Stimulated activated CD4-positive, alpha-beta T cell treated with anti-CD3 and anti-CD28 coated beads, Interleukin-1b, Interleukin-23, amount 100 ng/mL, for 24 hours (primary cell): ENCODE measurements at places on chromosomes 11 and 22.

- DNase-seq: no peak
Observed at GRCh38 chr11:119679346-119679745, 49.7 kb downstream of the NECTIN1 start.

DNA sequence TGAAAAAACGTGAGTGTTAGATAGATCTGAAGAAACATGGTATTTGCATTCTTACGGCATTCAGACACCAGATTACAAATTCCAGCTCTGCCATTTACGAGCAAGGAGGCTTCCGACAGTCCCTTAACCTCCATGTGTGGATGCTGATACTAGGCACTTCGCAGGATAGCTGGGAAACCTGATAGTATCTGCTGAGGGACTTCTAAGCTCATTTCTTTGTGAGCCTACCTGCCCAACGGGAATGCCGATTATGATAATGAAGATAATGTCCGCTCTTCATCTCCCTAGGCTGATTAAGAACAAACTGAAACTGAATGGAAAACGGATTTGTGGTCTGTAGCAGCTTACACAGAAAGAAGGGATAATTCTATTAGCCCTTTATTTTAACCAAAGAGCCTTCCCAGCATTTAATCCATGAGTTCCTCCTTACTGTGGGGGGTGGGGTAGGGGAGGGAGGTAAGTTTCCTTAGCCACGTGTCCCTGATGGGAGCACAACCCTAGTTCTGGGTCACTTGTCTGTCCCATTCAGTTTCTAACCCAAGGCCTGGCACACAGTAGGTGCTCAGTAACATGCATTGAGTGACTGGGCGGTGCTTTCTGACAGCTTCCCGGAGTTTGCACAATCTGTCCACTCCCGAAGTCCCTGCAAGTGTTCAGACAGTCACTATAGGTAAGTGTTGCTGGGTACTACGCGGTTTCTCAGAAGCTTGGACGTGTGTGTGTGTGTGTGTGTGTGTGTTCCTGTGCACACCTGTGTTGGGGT is 39.2 kb downstream of the CD6 start:
- DNase-seq: no peak

DNA sequence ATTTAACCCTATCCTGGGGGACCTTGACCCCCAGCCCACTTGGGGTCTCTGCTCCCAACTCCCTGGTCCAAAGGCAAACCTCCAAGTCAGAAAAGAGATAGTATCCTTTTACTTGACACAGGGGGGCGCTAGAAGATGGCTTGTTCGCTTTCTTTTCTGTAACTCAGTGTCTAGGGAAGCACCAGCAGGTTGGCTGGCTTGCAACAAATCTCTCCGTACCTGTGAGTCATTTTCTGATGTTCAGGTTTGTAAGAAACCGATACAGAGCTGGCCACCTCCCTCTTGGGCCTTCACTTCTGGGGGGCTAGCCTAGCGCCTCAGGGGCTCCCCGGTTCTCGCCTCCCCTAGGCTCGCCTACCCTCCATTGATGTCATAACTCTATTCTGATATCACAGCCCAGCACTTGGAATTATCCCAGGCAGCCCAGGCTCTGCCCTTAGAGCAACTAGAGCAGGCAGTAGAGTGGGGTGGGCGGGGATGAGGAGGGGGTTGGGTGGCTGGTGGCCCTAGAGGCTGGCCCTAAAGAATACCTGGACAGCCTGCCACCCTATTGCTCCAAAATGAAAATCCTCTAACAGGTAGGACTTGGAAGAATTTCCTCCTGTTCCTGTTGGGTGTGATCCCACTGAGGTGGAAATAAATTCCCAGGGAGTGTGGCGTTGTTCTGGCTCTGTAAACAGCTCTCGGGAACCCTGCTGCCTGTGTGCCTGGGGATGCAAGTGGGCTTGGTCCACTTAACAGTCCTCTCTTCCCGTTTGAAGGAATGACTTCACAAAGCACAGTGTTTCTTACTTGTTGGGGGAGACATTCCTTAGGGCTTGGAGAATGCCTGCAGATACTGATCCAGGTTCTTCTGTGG is 69.4 kb downstream of the OSBP2 start:
- DNase-seq: peak; percentile 27

DNA sequence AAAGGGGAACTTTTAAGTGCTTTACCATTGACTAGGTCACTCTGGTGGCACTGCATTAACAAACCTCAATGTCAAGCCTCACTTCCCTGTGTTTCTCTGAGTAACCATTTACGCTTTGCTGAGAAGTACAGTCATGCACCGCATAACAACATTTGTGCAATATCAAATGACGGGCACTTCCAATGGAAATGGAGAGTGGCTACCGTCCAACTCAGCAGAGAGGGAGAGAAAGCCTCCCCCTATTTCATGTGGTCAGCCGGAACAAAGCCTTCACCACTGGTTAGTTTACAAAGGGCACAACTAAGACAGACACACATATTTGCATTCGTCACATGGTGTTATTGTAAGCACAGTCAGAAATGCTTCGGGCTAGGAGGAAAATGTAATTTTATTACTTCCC is 117.3 kb downstream of the RASSF10 start:
- no peak for DNase-seq

- no peak for DNase-seq
Observed at GRCh38 chr11:70630068-70630467, 231.7 kb downstream of the CTTN start.

- no peak for DNase-seq
Observed at GRCh38 chr11:13880634-13881033, 81.9 kb upstream of the SPON1 start.

DNA sequence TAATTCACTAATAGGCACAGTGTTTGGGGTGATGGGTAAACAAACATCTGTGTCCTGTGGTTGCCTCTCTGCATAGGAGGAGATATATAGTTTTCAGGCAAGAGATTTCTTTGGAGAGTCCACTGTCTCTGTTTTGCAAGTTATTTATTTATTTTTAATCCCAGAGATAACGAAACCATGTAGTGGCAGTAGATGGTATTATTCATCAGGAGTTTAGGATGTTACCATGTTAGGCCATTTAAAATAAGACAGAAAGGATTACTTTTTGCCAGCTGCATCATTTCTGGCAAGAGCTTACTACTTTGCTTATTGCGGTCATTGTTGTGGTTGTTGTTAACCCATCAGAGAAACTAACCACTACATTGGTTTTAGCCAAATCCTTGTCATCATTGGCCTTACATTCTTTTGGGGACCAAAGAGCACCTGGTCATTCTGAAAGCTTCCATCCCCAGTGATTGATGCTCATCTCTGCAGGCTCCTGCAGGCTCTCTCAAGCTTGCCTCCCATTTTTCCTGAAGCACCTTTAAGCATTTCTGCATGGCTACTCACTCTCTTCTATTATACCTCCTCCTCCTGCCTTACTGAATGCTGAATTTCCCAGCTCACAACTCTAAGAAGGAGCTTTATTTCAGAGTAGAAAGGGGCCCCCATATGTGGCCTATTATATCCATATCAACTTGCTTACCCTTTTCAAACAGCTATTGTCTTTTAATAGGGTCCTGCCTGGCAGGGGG is 84.4 kb downstream of the CSTPP1 start:
- DNase-seq: no peak

DNA sequence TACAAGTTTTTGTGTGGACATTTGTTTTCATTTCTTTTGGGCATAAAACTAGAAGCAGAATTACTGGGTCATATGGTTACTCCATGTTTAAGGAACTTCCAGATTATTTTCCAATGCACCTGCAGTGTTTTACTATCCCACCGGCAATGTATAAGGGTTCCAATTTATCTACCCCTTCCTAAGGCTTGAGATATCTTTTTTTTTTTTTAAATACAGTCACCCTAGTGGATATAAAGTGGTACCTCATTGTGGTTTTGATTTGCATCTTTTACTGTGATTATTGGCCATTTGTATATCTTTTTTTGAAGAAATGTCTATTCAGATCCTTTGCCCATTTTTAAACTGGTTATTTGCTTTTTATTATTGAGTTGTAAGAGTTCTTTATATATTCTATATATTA is 34.6 kb upstream of the UCP3 start:
- DNase-seq: no peak

DNA sequence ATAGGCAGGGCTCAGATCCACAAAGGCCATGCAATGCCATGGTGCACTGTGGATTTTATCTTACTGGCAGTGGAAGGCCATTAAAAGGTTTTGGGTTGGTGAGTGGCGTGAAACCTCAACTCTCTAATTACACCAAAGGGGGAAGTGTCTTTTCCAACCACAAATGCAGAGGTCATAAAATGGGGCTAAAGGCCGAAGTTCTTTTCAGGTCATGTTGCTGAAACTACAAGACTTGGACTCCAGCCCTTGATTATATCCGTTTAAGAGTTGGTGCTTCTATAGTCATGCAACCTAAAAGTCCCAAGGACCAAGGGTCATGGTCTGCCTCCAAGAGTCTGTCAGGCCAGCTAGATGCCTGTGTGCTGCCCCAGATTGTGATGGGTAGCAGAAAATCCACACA is 434.3 kb downstream of the RAB38 start:
- no peak for DNase-seq

GRCh38 chr11:72202571-72202970 is 10.6 kb downstream of the FOLR1 start:
- DNase-seq: no peak

DNA sequence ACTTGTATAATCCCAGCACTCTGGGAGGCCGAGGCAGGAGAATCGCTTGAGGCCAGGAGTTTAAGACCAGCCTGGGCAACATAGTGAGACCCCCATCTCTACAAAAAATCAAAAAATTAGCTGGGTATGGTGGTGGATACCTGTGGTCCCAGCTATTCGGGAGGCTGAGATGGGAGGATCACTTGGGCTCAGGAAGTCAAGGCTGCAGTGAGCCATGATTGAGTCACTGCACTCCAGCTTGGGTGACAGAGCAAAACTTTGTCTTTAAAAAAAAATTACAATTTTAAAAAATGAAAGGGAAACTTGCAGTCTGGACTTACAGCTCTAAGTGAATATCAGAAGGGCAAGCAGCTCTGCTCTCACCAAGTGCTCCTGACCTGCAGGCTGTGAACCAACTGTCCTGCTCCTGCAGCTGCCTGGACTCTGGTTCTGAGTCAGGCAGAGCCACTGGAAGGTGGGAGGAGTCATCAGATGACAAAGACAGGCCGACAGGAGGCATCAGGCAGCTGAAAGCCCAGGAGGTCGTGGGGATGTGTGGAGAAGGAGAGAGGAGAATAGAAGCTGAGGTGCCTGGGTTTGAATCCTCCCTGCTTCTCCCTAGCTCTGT is 9.6 kb downstream of the SMTNL1 start:
- DNase-seq: no peak

- no peak for DNase-seq
Observed at GRCh38 chr11:76997512-76997911, 36.7 kb upstream of the B3GNT6 start.

- DNase-seq: no peak
Observed at GRCh38 chr11:117584056-117584830, 212.8 kb downstream of the DSCAML1 start.

DNA sequence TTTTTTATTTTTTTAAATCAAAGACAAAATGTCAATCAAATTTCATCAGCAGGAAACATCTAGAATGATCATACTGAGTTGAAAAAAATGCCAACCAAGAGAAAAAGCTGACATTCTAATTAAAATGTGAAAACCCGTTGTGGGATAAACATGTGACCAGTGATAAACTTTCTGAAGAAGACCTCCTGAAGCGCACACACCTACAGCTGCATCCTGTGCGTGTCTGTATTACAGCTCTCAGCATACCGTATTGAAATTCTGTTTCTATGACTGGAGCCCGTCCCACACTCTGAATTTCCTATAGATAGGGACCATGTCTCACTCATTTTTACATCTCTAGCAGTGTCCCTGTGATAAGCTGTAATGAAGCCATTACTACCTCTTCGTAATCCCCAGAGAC is 12.2 kb upstream of the NUP50 start:
- no peak for DNase-seq

DNA sequence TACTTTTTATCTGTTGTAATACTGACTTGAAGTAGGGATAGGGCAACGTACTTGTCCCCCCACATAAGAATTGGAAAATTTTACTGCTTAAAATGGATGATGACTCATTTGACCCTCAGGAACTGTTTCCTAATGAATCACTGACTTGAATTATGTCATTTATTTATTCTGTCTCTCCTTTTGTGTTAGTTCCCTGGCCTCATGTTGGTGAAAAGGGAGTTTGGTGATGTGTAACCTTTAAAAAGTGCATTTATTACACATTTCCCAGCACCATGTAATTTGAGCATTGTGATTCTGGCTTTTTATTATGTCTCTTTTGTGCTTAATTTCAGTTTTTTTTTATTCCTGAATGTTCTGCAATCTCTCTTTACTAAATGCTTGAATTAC is 20.3 kb upstream of the PGM2L1 start:
- no peak for DNase-seq

GRCh38 chr11:120188811-120189455 is 21.9 kb upstream of the OAF start:
- DNase-seq: no peak

DNA sequence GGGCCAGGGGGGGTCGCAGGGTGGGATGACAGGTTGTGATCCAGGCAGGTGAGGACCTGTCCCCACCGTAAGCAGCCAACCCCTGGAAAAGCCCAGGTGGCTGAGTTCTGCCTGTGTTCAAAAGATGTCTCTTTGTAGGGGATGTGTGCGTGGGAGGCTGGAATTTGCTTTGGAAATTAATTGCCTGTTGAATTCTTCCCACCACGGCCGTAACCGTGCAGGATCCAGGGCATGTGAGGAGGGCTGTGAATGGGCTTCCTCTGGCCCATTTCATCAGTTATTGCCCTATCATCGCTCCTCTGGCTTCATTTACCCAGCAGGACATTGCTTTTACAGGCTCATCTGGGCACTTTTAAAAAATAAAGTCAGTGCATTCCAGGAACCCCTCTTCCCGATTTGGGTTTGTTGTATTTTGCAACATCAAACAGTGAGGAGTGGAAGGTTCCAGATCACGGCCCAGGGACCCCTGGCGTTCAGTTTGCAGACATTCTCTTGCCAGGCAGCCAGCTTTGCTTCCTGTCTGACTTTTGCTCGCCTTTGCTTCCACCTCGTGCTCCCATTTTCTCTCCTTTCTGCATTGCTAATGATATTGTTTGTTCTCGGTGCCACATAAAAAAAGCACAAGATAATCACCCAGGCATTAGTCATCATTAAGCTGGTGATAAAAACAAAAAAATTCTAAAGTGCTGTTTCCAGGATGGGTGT is 1306.6 kb downstream of the BRD1 start:
- DNase-seq: no peak

GRCh38 chr11:17529844-17530185 is 14.4 kb downstream of the USH1C start:
- DNase-seq: no peak

- no peak for DNase-seq
Observed at GRCh38 chr22:48244388-48245195, 1482.1 kb downstream of the TBC1D22A start.

GRCh38 chr11:66919923-66920322 is 38.3 kb downstream of the PC start:
- no peak for DNase-seq
